ENCODE measurements at places on chromosomes 6 and 20.

- DNase-seq: no peak
These were observed 48.9 kb downstream of the ZFAND3 start for GRCh38 chr6:37868447-37868825.

DNA sequence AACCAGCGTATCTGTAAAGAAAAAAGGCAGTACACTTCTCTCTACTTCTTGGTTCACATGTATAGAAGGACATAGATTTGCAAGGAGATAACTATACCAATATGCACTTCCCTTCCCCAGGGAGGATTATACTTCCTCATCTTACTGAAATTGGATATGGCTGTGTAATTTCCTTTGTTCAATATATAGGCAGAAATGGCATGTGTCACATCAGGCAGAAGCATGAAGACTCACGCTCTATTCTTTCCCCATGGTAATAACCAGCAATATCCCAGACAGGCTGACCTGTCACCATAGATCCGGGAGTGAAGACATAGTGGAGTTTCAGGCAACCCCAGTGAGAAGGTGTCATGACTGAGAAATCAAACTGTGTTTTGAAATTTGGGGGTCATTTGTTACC lies 518.3 kb downstream of the KIF16B start:
- no peak for DNase-seq

GRCh38 chr6:53033764-53034163 lies 31.4 kb upstream of the FBXO9 start:
- no peak for DNase-seq

- no peak for DNase-seq
These were observed 280.4 kb downstream of the ALDH8A1 start for GRCh38 chr6:134669485-134669884.

- DNase-seq: no peak
These were observed 1849.3 kb upstream of the DEFB115 start for GRCh38 chr20:29408034-29408695.

DNA sequence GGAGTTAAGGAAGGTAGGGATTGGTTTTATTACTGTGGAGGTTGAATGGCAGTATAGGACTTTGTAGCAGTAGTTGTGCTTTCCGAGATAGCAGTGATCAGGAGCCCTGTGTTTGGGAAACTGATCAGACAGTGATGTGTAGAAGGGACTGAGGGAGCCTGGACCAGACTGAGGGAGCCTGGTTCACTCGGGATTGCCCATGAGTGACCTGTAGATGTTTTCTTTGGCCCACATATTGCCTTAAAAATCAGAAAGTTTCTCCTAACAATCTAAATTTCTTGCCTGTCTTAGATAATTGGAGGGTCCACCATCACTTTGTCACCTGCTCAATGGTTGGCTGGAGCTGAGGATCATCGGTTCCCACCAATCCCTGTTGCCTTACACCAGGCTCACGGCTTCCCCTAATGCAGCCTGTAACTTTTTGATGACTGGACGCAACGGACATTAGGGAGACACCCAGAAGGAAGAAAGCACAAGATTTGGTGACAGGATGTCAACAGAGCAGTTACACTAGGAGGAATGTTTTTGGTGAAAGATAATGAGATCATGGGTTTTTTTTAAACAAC lies 1.1 kb downstream of the CDS2 start:
- no peak for DNase-seq

GRCh38 chr6:106807947-106808611 lies 166.4 kb downstream of the CD24 start:
- no peak for DNase-seq

- DNase-seq: no peak
These were observed at the start of gene GCNT2 for GRCh38 chr6:10521104-10521808. GCNT2 (plus strand) TSS chr6:10521351; CDS start chr6:10528912, 7,561 bp downstream.

GRCh38 chr20:36812594-36813463 lies 39.3 kb upstream of the DSN1 start:
- no peak for DNase-seq

DNA sequence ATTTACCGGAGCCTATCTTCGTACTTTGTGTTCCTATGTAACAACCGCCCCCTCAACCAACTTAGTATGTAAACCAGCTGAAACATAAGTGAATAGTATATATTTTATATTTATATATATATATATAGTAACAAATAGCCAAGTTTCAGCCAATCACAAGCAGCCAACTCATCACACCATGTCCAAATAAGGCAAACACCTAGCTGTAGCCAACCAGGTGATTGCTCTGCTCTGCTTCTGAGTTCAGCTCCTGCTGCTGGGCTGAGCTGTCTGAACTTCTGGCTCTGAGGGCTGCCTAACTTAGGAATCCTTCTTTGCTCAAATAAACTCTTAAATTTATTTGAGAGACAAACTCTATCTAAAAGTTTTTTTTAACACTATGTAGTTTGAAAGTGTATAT lies 101.6 kb upstream of the SOX4 start:
- DNase-seq: no peak

GRCh38 chr6:131103296-131103695 lies 32.0 kb upstream of the AKAP7 start:
- DNase-seq: no peak

DNA sequence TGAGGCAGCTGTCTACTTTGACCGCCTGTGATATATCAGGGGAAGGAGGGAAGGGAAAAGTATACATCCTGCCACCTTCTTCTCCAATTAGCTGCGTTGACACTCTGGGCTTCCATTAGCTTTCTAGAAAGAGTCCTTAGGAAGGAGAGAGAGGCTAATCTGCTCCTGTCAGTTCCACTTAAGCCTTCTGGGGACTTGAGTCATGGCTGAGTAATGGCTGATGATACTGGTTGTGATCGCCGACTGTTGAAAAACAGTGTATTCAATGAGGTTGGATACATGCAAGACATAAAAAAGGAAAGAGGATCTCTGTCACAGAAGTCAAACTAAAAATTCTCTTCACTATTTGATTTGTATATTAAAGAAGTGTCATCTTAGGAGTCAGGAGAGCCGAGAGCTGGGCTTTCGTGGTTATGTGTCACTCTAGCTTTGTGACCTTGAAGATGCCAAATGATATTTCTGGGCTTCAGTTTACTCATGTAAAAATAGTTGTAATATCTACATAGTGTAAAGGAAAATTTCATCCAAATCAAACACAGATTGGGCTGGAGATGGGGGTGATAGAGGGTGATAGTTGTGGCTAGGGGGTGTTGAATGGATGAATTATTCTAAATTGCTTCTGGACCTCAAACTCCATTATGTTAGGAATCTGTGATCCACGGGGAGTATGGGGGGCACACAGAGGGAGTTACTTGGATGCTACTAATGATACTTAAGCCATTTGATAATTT lies 189.0 kb downstream of the UST start:
- DNase-seq: no peak

DNA sequence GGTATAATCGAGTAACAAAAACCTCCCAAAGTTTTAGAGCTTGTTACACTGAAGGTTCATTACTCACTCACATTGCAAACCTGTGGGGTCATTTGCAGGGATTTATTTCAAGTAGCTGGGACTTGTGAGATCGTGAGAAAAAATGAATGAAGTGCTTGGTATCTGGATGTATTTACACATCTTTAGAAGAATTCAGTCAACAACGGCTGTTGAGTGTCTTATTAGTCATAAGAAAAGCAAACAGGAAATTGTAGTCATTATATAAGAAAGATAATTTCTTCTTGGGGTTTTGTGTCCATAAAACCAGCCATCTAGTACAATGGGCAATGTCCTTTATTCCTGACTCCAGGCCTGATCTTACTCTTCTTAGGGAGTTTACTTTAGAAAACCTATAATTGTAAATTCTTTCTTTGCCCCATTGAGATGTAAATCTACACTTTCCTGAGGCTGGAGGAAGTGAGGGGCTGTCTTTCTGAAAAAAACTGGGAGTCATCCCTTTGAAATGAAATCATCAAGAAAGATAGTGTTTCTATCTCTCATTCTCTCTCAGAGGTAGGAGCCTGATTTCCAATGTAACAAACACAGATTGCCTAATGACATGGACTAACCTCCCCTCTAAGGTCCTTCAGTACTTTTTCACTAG lies 202.5 kb upstream of the ASCC3 start:
- no peak for DNase-seq

- DNase-seq: no peak
These were observed 17.9 kb upstream of the ANKRD60 start for GRCh38 chr20:58246346-58246745.

DNA sequence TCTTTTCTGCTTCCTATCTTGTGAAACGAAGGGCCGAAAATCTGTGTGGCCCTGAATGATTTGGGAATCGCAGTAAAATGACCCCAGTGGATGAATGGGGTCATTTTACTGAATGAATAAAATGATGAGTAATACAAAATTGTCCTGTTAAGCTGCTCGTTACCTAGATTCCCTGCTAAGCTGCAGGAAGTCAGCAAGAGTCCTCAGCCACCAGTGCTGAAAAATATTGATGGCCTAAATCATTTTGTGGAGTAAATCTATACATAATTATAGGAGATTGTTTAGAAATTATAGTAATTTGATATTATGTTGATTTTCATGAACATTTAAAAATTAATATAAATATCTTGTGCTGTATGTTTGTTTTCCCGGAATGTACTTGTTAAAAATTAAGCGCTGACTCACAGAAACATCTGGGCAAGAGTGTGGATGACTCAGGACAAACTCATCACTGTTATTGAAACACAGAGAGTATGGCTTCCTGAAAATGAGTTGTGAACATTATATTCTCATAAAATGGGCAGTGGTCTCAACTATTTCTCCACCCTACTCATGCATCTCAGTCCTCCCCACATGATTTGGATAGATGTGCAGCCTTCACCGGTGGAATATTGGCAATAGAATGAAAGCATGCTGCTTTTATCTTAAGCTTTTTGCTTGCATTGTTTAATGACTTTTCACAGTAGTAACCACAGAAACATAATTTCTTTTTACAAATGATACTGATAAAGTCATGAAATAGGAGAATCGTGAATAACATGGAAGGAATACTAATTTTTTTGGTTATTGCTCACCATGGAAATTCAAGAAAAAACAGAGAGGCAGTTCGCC lies 36.2 kb upstream of the RGS17 start:
- no peak for DNase-seq

DNA sequence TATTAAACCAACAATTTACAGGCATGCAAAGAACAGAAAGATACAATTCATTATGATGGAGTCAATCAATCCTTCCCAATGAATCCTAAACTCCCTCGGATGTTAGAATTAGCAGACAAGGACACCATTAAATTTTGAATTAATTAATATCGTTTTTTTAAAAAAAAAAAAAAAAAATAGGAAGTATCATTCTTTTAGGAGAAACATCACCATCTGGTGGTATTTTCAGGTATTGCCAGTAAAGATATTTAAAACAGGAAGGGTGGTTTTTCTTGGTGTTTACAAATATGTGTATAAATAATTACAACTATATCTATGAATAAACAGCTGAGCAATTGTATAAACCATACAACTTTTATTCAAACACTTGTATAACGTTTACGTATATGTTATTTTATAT lies 564.4 kb downstream of the HAO1 start:
- DNase-seq: no peak

DNA sequence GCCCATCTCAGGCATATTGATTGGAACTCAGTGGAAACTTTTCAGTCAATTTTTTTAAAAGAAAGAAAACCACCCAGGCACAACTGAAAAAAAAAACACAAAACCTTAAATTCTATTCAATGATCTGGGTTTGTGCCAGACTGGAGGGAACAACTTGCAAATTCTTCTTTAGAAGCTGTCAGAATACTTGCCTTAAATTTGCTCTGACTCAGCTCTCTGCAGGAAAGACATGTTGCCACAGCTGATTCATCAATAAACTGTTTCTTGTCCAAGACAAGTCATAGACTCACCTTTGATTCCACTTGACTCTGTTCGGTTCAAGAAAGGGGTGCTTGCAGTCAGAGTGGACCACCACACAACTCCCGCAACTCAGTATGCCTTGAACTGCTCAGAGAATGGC lies 117.8 kb upstream of the F13A1 start:
- no peak for DNase-seq

- DNase-seq: no peak
These were observed 178.6 kb upstream of the MAP3K7 start for GRCh38 chr6:90765491-90765890.

DNA sequence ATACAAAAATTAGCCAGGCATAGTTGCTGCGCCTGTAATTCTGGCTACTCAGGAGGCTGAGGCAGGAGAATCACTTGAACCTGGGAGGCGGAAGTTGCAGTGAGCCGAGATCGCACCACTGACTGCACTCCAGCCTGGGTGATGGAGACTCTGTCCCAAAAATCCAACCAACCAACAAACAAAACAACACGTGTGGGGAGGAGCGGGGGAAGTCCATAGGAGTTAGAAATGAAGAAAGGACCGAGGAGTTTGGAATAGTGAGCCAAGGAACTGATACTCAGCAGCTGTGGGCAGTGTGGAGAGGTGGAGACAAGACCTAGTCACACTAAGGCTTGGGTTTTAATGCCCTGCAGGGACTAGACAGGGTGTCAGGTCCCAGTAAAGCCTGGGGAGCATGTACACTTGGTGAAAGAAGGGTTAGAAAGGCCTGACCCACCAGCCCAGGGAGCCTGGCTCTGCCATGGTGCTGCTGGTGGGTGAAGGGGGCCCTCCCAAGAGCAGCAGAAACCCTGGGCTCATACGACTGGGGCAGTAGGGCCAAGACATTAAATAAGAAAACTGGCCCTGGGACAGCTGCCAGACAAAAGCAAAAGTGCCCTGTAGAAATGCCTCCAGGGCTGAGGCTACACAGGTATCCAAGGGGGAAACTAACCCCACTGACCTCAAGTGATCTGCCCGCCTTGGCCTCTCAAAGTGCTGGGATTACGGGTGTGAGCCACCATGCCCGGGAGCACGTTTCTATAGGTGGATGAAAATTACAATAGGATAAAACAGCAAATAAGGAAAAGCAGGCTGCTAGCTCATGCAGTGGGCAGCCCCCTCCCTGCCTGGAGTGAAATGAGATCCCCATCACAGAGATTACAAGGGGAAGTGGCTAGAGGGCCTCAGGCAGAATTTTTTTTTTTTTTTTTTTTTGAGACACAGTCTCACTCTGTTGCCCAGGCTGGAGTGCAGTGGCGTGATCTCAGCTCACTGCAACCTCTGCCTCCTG lies 58.0 kb downstream of the MYH7B start:
- no peak for DNase-seq

- no peak for DNase-seq
These were observed 487.0 kb downstream of the CD109 start for GRCh38 chr6:74182992-74183391.

DNA sequence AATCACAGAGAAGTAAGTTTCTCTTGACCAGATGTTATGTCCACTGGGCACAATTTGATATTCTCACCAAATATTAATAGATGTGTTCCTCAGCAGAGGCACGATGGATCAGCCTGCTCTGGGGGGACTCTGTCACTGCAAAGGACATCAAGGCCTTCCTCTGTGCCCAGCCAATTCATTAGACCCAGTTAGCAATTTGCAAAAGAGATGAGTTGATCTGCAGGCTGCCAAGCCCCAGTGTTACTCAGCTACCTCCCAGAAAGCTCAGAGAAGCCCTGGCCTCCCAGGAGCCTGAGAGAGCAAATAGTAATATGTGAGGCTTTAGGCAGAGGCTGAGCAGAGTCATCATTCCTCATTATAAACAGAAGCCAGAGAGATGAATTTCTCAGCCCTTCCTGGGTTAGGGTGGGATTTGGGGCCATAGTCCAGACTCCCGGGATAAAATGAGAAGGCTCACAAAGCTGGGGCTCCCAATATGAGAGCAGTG lies 54.2 kb downstream of the ZNF831 start:
- DNase-seq: no peak

GRCh38 chr6:20400456-20401204 lies 1.0 kb upstream of the E2F3 start:
- DNase-seq: no peak
